Natural killer cell (primary cell): ENCODE measurements at places on chromosomes 16 and 17. TPM values are rescaled to one million over a fixed set of nuclear protein-coding genes. Genes with fewer than 3 reads are reported as not detected.
A peak's percentile ranks its signal among the peaks of the same experiment; 100 is the strongest.

DNA sequence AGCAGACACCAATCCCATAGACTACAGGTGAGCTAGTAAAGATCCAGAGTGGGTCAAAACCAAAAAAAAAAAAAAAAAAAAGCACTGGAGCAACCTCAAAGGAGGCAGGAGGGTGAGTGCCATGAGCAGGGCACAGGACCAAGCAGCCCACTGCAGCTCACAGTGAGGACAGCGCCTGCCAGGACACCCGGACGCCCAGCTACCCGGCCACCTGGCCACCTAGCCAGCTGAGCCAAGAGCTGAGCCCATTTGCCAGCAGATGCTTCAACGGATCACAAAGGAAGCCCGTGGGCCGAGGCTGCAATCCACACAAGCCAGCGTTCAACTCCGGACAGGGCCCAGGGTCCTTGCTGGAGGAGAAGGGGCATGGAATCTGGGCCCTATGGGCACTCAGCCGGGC lies 15.1 kb downstream of the AXIN1 start:
- peaks cover 77% of the 10 kb centered on the region for H3K4me1 ChIP-seq
- H3K27ac ChIP-seq = peak overlapping the region; percentile 94
- peak overlapping the region; percentile 16 for H3K4me3 ChIP-seq
- no peaks in the 10 kb centered on the region for H3K27me3 ChIP-seq
- no peak for DNase-seq

GRCh38 chr17:3647769-3648555 lies 11.4 kb downstream of the CTNS start:
- H3K4me3 ChIP-seq = no peak overlapping the region
- H3K4me1 ChIP-seq = no peaks in the 10 kb centered on the region
- no peaks in the 10 kb centered on the region for H3K27me3 ChIP-seq
- H3K36me3 ChIP-seq = peaks cover 5% of the 10 kb centered on the region

DNA sequence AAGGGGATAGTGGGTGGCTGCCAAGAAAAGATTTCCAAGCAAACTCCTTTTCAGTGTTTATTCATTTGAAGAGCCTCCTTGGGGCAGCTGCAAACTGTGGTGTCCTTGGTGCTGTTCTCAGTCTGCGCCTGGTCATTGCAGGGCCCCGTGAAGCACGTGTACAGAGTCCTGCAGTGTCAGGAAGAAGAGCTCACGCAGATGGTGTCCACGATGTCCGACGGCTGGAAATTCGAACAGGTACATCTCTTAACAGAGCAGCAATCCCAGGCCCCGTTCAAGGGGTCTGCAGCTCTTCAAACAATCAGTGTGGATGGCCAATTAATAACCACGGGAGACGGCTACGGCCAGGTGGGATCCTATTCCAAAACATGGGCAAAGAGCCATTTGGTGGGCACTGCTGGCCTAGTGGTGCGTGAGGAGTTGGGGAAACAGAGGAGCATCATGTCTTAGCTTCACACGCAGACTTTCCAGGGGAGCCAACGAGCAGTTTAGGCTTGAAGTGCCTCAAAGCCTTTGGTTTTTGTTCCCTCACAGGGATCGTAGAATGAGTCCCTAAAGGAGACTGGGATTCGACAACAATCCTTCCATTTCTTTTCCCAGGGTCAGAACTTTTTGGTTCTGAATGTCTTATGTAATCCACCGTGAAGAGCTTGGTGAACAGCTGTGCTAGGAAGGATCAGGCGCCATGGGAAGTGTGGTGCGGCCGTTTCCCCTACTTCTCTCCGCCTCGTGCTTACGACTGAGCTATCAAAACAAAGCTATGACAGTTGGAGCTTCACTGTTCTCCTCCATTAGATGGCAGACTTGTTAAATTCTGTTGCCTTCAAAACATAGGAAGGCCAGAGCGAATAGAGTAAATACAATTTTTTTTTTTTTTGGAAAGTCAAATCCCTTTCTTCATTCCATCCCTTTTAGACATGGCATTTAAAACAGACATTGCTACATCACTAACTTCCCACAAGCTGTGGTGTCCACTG lies 12.6 kb downstream of the KCTD2 start:
- H3K27me3 ChIP-seq = no peaks in the 10 kb centered on the region
- H3K36me3 ChIP-seq = peaks cover 52% of the 10 kb centered on the region
- no peak overlapping the region for H3K4me3 ChIP-seq
- no peak overlapping the region for H3K27ac ChIP-seq

DNA sequence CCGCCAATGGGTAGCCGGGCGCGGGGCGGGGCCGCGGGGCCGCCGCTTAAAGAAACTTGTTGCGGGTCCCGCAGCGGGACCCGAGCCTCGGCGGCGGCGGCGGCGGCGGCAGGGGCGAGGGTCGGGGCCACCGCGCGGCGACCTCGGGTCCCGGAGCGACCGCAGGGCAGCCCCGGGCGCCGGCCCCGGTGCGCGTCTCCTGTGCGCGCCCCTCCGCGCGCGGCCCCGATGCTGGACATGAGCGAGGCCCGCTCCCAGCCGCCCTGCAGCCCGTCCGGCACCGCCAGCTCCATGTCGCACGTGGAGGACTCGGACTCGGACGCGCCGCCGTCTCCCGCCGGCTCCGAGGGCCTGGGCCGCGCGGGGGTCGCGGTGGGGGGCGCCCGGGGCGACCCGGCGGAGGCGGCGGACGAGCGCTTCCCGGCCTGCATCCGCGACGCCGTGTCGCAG lies at the start of gene SOX8:
TSS of gene SOX8 (plus strand) at position 76 of the 450 bp plus-strand sequence. CDS start at position 229, 153 bp downstream.
- H3K27me3 ChIP-seq = peaks cover 10% of the 10 kb centered on the region
- H3K4me1 ChIP-seq = peaks cover 10% of the 10 kb centered on the region
- H3K4me3 ChIP-seq = peak within 1 kb of the TSS; percentile 36
- DNase-seq = no peak

DNA sequence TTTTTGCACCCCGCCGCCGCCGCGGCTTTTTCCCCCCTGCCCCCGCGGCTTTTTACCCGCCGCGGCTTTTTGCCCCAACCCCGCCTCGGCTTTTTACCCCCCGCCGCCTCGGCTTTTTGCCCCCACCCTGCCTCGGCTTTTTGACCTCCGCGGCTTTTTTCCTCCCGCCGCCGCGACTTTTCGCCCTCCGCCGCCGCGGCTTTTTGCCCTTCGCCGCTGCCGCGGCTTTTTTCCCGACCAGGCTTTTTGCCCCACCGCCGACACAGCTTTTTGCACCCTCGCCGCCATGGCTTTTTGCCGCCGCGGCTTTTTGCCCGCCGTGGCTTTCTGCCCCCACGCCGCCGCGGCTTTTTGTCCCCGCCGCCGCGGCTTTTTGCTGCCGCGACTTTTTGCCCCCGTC lies 137.0 kb upstream of the TP53TG3D start:
- H3K36me3 ChIP-seq = no peaks in the 10 kb centered on the region
- H3K4me3 ChIP-seq = peak overlapping the region; percentile 12
- H3K27me3 ChIP-seq = peaks cover 5% of the 10 kb centered on the region
- H3K27ac ChIP-seq = no peak overlapping the region
- peaks cover 8% of the 10 kb centered on the region for H3K4me1 ChIP-seq
- peak; percentile 19 for DNase-seq

DNA sequence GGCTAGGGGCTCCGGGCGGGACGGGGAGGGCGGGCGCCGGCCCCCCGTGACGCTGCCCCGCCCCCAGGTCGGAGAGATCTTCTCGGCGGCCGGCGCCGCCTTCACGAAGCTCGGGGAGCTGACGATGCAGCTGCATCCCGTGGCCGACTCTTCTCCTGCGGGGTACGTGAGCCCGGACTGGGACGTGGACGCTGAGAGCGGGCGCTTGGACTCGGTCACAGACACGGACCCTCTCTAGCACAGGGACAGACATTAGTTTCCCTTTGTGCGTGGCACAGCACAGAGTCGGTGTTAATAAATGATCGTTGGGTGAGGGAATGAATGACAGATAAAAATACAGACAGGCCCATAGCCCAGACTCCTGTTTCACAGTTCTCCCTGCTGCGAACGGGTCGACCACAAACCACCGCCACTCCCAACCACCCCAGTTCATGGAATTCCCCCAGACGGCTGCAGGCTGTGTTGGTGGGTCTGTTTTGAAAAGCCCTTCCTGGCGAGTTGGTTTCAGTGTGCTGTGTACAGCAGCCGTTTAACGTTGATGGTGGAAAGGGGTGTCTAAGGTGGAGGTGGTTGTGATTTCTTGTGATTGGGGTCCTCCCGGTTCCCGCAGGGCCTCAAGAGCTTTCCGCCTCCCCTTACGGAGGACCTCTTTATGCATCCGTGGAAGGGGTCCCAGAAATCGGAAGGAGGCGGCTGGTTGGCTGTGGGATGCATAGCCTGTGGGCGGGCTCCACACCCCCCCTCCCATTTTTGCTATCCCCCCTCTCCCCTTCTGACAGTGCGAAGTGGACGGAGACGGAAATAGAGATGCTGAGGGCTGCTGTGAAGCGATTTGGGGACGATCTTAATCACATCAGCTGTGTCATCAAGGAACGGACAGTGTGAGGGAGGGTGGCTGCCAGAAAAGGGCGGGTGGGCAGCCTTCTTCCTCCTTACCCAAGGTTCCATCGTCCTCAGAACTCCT lies 2.9 kb downstream of the RNASEK start:
- peak overlapping the region; percentile 92 for H3K4me3 ChIP-seq
- H3K27ac ChIP-seq = peak overlapping the region; percentile 97
- peaks cover 8% of the 10 kb centered on the region for H3K36me3 ChIP-seq
- H3K4me1 ChIP-seq = peaks cover 71% of the 10 kb centered on the region

GRCh38 chr17:1995907-1996799 lies 29.0 kb downstream of the RTN4RL1 start:
- no peak overlapping the region for H3K27ac ChIP-seq
- no peak for DNase-seq
- no peaks in the 10 kb centered on the region for H3K36me3 ChIP-seq
- H3K4me1 ChIP-seq = no peaks in the 10 kb centered on the region
- no peak overlapping the region for H3K4me3 ChIP-seq

- DNase-seq = no peak
- peaks cover 7% of the 10 kb centered on the region for H3K4me1 ChIP-seq
- no peak overlapping the region for H3K27ac ChIP-seq
- no peaks in the 10 kb centered on the region for H3K27me3 ChIP-seq
These were observed 44.0 kb upstream of the ABCC11 start for GRCh38 chr16:48291303-48291702.

GRCh38 chr16:65124596-65124995 lies 2.7 kb upstream of the CDH11 start:
- no peak overlapping the region for H3K27ac ChIP-seq
- no peaks in the 10 kb centered on the region for H3K36me3 ChIP-seq
- H3K4me1 ChIP-seq = peaks cover 3% of the 10 kb centered on the region
- peaks cover 15% of the 10 kb centered on the region for H3K27me3 ChIP-seq
- H3K4me3 ChIP-seq = no peak overlapping the region

DNA sequence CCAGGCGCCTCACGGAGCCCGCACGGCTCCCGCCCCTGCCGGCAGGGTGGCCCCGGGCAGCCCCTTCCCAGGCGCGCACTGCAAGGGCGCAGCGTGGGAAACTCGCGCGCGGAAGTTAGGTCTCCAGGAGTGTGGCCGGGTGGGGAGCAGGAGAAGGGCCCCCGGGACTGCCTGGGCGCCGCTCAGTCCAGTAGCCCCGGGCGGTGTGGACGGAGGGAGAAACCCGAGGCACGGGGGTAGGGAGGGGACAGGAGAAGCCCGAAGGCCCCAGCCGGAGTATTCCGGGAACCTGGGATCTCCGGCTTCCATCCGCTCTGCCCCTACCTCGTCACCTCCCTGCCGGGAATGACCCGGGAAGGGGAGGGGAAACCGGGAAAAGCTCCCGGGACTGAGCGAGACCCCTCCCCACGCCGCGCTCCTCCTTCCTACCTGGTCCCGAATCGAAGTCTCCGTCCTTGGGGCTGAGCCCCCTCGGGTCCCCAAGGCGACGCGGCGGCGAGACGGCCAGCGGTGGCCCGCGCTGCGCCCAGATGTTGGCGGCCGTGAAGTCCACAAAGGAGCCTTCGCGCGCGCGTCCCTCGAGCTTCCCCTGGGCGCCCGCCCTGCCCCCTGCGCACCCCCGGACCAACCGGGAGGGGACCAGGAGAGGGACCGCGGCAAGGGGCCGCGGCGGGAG lies 418 bp downstream of the SOCS3 start:
- H3K27ac ChIP-seq = peak overlapping the region; percentile 62
- peak overlapping the region; percentile 81 for H3K4me3 ChIP-seq
- H3K36me3 ChIP-seq = peaks cover 8% of the 10 kb centered on the region
- peaks cover 58% of the 10 kb centered on the region for H3K4me1 ChIP-seq
- no peaks in the 10 kb centered on the region for H3K27me3 ChIP-seq

DNA sequence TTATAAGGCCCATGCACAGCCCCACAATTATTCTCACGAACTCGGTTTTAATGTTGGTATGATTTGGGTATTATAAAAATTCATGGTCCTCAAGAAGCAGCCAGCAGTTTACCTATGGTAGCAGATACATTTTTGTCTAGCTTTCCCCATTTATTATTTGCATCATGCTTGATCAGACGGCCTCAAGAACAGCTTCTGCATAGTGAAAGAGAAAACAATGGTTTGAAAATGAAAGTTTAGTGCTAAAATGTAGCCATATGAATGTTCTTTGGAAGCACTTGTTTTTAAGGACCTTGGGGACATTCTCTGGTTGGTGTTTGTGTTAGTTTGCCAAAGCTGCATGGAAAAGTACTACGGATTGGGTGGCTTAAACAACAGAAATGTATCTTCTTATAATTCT lies 72.4 kb upstream of the CPHXL start:
- no peaks in the 10 kb centered on the region for H3K36me3 ChIP-seq
- H3K4me1 ChIP-seq = no peaks in the 10 kb centered on the region
- no peaks in the 10 kb centered on the region for H3K27me3 ChIP-seq
- no peak overlapping the region for H3K4me3 ChIP-seq
- H3K27ac ChIP-seq = no peak overlapping the region

DNA sequence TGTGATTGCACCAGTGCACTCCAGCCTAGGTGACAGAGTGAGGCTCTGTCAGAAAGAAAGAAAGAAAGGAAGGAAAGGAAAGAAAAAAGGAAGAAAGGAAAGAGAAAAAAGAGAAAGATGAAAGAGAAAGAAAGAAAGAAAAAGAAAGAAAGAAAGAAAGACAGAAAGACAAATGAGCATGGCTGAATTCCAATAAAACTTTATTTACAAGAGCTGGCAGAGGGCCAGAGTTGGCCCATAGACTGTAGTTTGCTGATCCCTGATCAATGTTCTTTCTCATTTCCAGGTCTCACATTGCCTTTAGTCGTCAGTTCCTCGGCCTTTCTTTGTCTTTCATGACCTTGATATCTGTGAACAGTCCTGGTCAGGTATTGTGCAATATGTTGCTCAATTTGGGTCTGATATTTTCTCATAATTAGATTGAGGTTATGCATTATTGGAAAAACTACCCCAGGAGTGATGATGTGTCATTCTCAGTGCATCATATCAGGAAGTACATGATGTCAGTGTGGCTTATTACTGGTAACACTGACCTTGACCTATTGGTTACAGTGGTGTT lies 68.5 kb upstream of the MED9 start:
- H3K4me1 ChIP-seq = peaks cover 21% of the 10 kb centered on the region
- H3K36me3 ChIP-seq = no peaks in the 10 kb centered on the region
- no peak overlapping the region for H3K4me3 ChIP-seq
- no peak overlapping the region for H3K27ac ChIP-seq
- no peak for DNase-seq
- H3K27me3 ChIP-seq = no peaks in the 10 kb centered on the region

- H3K4me3 ChIP-seq = no peak overlapping the region
- H3K27ac ChIP-seq = no peak overlapping the region
- no peaks in the 10 kb centered on the region for H3K36me3 ChIP-seq
- no peaks in the 10 kb centered on the region for H3K4me1 ChIP-seq
- no peak for DNase-seq
These were observed 33.6 kb upstream of the CNTNAP4 start for GRCh38 chr16:76243620-76244019.

Gene CDH1
- total RNA-seq = not detected

Gene PDPR
- total RNA-seq = 50.0 TPM

Gene SLC5A11
- not detected for total RNA-seq

Gene KRTAP3-3
- total RNA-seq = not detected

Gene TMIGD1
- total RNA-seq = not detected

Gene FA2H
- total RNA-seq = 0.93 TPM

Gene NPIPA7
- total RNA-seq = 4.4 TPM

Gene KRT39
- total RNA-seq = not detected

Gene APOBR
- 84.8 TPM for total RNA-seq

Gene SLC35G6
- not detected for total RNA-seq

Gene SHCBP1
- 3.5 TPM for total RNA-seq

Gene WNK4
- total RNA-seq = 0.13 TPM
